Fibroblast of skin of left quadriceps (primary cell): ENCODE measurements at places on chromosomes 1 and 21.
A peak's percentile ranks its signal among the peaks of the same experiment; 100 is the strongest.

- no peak for DNase-seq
Measured at GRCh38 chr1:226279498-226279897, 29.5 kb downstream of the LIN9 start.

DNA sequence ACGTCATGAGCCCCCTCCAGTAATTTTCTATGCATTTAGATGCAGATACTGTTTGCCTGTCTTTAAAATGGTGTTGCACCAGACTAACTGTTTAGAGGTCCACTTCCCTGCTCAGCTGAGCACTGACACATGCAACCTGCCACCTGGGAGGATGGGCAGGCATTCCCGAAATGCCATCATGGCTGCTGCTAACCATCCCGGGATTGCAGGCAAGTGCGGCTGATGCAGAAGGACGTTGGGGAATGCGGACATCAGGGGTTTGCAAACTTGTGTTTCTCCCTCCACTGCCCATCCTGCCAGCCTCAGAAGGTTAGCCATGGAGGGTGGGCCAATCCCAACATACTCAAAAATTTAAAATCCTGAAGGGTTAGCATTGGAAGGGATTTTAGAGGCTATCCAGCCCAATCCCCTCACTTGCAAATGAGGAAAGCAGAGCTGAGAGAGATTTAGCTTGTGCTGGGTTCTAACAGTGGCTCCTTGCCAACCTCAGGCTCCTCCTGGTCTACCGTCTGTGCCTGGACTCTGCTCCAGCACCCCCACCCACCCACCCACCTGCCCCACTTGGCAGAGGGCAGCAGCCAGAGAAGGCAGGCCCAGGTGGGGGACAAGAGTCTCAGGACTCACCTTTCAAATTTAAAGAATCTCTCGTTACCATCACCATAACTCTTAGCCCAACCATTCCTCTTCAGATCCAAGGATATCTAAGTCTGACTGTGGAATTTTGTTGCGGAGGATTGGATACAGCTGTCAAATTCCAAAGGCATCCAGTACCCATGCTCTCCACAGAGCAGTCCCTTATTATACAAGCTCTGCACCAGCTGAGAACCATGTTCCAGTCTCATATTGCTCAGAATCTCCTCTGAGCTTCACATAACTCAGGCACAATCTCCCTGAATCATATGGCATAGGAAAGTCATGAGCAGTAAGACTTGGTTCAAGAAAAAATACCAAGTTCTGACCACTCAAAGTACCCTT, 34.2 kb downstream of the HIVEP3 start:
- no peak for DNase-seq

DNA sequence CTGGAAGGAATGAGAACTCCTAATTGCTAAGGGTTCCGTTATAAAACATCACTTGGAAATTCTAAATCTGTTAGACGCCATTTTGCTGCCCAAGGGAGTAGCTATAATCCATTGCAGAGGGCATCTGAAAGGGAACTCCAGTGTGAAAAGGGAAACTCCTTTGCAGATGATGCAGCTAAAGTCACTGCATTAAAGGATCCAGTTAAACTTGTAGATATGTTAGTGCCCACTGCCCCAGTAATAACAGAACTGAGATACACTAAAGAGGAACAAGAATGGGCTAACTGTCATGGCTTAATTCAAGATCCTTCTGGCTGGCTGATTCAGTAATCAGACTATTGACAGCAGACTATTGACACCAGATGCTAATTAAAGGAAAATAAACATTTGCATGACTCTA, 81.8 kb upstream of the KIAA0040 start:
- DNase-seq, result no peak

GRCh38 chr1:64896551-64896950, 69.8 kb downstream of the JAK1 start:
- DNase-seq, result no peak

- no peak for DNase-seq
Measured at GRCh38 chr1:33824971-33825370, 38.9 kb upstream of the HMGB4 start.

- no peak for DNase-seq
Measured at GRCh38 chr1:191002768-191003167, 525.1 kb upstream of the BRINP3 start.

GRCh38 chr21:42291003-42291750, 24.0 kb downstream of the TFF3 start:
- DNase-seq, result no peak

DNA sequence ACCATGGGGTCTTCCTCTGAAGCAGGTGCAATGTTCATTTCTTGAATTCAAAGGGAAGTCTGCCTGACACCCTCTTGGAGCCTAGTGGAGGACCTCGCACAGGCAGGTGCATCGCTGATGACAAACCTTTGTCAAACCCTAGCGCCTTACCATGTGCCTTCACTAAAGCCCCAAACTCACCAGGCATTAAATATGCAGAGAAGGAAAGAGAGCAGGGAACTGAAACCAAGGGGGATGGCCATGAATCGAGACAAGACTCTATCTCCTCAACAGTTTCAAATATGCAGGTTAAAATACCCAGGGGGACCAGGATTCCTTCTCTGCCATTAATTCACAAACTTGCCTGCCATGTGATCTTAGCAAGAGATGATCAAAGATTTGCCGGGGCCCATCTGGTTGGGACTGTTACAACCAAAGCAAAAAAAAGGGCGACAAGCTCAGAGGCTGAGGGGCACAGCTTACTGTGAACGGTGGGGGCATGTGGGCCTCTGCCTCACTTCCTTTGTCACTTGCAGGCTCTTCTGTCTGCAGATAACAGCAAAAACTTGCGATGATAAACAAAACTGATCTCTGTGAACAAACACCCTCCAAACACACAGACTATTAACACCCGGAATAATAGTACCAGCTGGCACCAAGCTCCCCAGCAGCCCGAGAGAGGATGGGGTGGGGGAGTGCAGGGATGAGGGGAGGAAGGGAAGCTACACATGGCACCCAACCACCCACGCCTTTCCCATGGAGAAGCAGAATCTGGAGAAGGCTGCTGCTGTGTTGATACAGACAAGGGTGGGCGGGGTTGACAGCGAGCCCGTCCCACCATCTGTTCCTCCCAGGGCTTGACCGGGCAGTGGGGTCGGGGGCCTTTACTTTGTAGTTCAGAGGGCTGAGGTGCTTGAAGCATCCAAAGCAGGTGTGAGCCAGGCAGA, 33.9 kb downstream of the TMEM63A start:
- no peak for DNase-seq

GRCh38 chr1:221777431-221778072, 35.7 kb upstream of the DUSP10 start:
- no peak for DNase-seq

DNA sequence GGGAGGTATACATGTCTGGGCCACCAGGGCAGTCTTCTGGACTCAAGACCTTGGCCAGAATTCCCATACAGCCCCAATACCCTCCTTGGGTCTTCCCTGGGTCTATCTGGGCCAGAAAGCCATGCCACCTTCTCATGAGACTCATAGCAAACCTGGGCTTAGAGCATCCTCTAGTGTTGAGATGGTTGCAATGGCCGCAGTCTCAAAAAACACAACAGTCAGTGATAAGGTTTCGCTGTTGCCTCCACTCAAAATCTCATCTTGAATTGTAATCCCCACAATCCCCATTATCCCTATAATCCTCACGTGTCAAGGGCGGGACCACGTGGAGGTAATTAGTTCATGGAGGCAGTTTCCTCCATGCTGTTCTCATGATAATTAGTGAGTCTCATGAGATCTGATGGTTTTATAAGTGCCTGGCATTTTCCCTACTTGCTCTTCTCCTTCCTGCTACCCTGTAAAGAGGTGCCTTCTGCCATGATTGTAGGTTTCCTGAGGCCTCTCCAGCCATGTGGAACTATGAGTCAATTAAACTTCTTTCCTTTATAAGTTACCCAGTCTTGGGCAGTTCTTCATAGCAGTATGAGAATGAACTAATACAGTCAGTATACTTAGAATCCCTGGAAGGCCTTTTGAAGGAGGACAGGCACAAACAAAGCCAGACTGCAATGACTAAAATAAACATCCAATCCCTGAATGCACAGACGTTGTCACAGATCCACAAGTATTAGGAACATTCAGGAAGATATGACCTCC, 77.0 kb downstream of the CTH start:
- DNase-seq, result peak; percentile 20

- no peak for DNase-seq
Measured at GRCh38 chr1:85334962-85335361, 58.5 kb upstream of the BCL10 start.

DNA sequence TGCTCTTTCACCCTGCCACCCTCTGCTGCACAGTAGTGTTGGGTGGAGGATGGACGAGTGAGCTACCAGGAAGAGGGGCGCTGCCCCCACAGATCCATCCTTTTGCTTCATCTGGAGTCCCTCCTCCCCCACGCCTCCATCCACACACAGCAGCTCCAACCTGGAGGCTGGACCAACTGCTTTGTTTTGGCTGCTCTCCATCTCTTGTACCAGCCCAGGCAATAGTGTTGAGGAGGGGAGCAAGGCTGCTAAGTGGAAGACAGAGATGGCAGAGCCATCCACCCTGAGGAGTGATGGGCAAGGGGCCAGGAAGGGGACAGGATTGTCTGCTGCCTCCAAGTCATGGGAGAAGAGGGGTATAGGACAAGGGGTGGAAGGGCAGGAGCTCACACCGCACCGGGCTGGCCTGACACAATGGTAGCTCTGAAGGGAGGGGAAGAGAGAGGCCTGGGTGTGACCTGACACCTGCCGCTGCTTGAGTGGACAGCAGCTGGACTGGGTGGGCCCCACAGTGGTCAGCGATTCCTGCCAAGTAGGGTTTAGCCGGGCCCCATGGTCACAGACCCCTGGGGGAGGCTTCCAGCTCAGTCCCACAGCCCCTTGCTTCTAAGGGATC, 8.5 kb downstream of the CHRNB2 start:
- no peak for DNase-seq

GRCh38 chr21:43299441-43300277, 127.3 kb downstream of the SIK1 start:
- no peak for DNase-seq

DNA sequence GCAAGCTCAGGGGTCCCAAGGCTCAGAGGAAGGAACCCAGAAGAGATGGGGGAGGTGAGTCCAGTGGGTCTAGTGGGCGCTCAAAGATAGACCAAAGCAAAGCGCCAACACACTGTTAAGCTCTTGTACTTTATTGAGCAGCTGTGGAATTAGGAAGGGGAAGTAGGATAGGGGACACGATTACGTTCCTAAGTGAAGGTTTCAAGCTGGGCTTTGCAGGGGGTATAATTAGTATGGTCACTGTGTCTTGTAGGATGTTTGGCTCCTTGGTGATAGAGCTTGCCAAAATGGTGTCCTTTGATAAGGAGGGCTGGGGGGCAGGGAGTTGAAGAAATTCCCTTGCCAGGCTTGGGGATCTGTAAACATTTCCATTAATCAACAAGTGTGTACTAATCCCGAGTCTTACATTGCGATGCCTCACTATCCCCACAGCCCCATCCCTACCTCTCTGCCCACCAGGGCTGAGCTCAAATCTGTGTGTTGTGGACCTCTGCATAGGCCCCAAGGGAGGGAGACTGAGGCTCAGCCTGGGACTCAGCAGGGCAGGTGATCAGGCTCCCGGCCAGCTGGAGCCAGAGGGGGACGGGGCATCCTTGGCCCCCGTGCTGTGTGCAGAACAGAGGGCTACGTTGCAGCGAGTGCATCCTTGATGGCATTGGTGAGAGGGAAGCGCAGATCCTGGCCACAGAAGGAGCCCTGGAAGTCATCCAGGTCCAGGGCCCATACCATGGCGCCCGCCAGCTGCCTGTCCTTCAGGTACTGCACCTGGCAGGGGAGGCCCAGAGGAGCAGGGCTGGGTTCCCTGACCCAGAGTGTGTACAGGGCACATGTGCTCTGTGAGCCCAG, 3.4 kb upstream of the MYBPH start:
- DNase-seq, result no peak

- DNase-seq, result no peak
Measured at GRCh38 chr1:29311352-29312030, 75.2 kb downstream of the PTPRU start.

- DNase-seq, result no peak
Measured at GRCh38 chr1:203526572-203526971, 32.6 kb downstream of the OPTC start.

GRCh38 chr1:231279081-231279480, 38.1 kb downstream of the GNPAT start:
- no peak for DNase-seq

- DNase-seq, result no peak
Measured at GRCh38 chr1:7105269-7105668, 320.0 kb downstream of the CAMTA1 start.

- DNase-seq, result no peak
Measured at GRCh38 chr1:109927911-109928321, 17.3 kb downstream of the CSF1 start.

GRCh38 chr1:222759451-222760035, 22.5 kb downstream of the FAM177B start:
- DNase-seq, result no peak

DNA sequence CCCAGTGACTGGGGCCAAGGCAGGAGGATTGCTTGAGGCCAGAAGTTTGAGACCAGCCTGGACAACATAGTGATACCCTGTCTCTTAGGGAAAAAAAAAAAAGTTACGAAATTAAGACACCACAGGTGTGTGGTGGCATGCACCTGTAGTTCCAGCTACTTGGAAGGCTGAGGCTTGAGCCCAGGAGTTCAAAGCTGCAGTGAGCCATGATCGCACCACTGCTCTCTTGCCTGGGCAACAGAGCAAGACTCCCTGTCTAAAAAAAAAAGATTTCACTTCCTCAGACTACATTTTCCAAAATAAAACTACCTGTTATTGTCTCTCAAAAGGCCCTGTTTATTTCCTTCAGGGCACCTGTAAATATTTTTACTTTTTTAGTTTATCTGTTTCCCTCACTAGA, 4.7 kb upstream of the STK40 start:
- no peak for DNase-seq

DNA sequence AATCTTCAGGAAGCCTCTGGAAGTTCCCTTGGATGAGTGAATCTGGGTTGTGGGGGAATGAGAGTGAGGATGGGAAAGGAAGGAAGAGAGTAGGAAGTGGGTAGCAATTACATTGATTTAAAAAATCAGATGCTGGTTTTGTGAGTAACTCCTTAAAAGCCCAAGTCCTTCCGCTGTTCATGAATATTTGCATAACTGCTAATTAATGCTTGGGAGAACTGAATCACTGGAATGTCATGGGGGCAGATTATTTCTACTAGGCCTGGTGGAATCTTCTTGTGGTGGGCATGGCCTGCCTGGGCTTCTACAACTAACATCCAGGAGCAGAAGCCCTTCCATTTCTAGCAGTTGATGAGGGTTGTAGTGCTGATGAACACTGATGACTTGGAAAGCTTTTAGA, 52.7 kb downstream of the FASLG start:
- DNase-seq, result no peak

- DNase-seq, result no peak
Measured at GRCh38 chr1:17020502-17020901, 8.8 kb upstream of the ATP13A2 start.

DNA sequence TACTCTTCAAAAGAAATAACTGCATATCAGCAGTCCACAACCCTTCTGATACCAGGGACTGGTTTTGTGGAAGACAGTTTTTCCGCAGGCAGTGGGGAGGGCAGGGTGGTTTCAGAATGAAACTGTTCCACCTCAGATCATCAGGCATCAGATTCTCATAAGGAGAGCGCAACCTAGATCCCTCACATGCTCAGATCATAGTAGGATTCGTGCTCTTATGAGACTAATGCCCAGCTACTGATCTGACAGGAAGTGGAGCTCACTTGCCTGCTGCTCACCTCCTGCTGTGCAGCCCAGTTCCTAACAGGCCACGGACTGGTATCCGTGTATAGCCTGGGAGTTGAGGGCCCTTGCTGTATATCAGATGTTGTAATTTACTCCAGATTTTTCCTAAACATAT, 11.5 kb downstream of the RO60 start:
- DNase-seq, result no peak
